ENCODE measurements at places on chromosomes 13 and 19.

GRCh38 chr19:5587071-5587455 is 19.3 kb upstream of the TINCR start:
- H3K36me3 ChIP-seq = peaks cover 69% of the 10 kb centered on the region
- H3K27ac ChIP-seq = peak overlapping the region; percentile 30
- no peak overlapping the region for H3K4me3 ChIP-seq
- peaks cover 9% of the 10 kb centered on the region for H3K4me1 ChIP-seq

DNA sequence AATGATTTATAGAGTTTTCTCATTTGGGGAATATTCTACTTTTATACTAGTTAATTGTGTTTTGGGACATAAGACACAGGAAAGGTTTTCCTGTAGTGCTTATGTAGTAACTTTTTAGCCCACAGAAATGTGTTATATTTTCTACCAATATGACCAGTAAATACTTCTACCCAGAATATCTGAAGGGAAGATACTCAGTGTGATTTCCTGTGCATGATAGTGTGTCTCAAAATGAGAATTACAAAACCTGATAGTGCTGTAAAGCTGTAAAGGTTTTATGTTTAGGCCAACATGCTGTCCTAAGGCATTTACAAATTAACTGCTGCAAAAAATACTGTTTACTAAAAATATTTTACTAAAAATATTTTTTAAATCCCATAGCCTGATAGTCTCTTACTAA is 126.8 kb downstream of the RXFP2 start:
- H3K4me3 ChIP-seq = no peak overlapping the region
- ATAC-seq = no peak
- no peaks in the 10 kb centered on the region for H3K36me3 ChIP-seq
- peaks cover 7% of the 10 kb centered on the region for H3K4me1 ChIP-seq
- H3K27me3 ChIP-seq = no peaks in the 10 kb centered on the region

DNA sequence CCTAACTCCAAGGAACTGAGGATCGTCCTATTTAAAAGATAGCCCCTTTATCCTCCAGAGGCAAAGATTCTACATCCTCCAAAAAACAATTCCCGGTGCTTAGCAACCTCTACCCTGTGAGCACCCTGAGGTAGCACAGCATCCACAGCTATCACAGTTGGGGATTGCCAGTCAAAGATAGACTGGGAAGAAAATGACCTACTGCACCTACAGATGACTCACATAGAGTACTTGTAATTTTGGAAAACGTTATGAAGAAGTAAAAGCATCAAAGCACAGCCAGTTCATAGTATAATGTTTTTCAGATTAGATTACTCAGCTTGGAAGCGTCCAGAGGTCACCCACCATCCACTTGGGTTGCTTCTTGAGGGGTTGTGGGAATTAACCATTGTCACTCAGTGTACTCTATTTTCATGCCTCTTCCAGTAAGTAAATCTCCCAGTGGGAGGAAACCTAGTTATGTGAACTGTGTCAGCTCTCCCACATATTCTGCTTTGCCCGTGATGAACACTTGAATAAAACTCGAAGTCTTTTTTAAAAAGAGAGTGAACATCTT is 8.9 kb upstream of the FAM124A start:
- peaks cover 54% of the 10 kb centered on the region for H3K27me3 ChIP-seq
- H3K4me1 ChIP-seq = no peaks in the 10 kb centered on the region
- H3K27ac ChIP-seq = no peak overlapping the region
- H3K36me3 ChIP-seq = no peaks in the 10 kb centered on the region
- no peak overlapping the region for H3K4me3 ChIP-seq

DNA sequence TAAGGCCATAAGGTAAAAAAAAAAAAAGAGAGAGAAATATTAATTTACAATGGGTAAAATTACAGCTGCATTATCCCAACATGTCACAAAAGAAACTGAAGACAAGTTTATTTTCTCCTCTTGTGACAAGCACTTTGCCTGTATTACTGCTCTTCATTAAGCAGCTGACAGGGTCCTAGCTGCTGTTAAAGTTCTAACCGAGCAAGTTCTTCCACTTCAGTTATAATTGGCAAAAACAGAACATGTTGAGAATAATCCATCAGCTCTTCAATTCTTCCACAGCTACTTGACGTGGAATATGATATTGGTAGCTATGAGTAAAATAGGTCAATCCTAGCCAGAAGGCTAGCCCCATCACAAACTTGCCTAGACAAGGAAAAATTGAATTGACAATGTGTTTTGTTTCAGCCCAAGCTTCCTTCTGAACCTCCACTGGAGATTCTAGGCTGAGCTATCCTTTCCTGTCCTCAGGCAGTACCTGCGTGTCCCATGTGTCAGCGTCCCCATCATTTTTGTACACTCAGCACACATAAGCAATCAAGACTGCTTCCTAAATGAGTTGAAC is 32.2 kb upstream of the DOCK9 start:
- ATAC-seq = no peak
- no peaks in the 10 kb centered on the region for H3K36me3 ChIP-seq
- no peak overlapping the region for H3K4me3 ChIP-seq
- no peak overlapping the region for H3K27ac ChIP-seq
- no peaks in the 10 kb centered on the region for H3K27me3 ChIP-seq
- peaks cover 13% of the 10 kb centered on the region for H3K4me1 ChIP-seq

DNA sequence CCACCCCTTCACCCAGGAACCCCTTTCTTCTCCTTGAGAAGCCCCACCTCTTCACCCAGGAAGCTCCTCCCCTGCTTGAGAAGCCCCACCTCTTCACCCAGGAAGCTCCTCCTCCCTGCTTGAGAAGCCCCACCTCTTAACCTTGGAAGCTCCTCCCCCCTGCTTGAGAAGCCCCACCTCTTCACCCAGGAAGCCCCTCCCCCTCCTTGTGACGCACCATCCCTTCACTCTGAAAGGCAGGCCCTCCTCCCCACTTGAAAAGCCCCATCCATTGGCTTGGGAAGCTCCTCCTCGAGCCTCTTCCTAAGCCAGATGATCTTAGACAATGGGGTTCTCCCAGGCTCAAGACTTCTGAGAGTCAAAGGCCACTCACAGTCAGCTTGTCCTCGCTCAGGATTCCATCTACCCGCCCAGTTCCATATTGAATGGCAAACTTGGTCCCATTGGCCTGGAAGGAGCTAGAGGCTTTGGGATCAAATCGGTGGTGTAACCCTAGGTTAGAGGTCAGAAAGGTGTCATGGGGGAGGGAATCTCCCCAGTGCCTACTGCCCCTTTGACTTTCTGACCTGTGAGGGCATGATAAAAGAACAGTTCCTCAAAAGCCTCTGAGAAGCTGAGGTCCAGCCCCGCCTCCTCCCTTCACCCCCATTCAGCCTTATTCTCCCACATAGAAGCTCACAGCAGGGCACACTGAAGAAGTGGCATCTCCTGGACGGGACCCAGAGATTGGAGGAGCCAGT is 4.0 kb downstream of the NAPSA start:
- peaks cover 54% of the 10 kb centered on the region for H3K36me3 ChIP-seq
- peak overlapping the region; percentile 91 for H3K27ac ChIP-seq
- peaks cover 63% of the 10 kb centered on the region for H3K4me1 ChIP-seq
- peak overlapping the region; percentile 72 for H3K4me3 ChIP-seq

DNA sequence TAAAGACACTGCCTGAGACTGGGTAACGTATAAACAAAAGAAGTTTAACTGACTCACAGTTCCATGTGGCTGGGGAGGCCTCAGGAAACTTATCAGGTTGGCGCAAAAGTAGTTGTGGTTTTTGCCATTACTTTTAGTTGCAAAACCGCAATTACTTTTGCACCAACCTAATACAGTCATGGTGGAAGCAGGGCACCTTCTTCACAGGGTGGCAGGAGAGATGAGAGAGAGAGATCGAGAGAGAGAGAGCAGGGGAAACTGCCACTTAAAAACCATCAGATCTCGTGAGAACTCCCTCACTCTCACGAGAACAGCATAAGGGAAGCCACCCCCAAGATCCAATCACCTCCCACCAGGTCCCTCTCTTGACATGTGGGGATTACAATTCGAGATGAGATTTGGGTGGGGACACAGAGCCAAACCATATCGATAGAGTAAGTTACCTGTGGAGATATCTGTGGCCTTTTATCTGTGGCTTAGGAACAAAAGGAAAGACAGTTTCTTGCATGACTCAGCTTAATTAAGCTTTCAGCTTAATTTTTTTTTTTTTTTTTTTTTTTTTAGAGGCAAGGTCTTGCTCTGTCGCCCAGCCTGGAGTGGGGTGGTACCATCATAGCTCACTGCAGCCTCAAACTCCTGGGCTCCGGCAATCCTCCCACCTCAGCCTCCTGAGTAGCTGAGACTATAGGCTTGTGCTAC is 7.6 kb upstream of the CABP5 start:
- no peak overlapping the region for H3K27ac ChIP-seq
- peaks cover 5% of the 10 kb centered on the region for H3K36me3 ChIP-seq
- no peak for ATAC-seq
- H3K27me3 ChIP-seq = no peaks in the 10 kb centered on the region
- no peak overlapping the region for H3K4me3 ChIP-seq
- H3K4me1 ChIP-seq = no peaks in the 10 kb centered on the region

DNA sequence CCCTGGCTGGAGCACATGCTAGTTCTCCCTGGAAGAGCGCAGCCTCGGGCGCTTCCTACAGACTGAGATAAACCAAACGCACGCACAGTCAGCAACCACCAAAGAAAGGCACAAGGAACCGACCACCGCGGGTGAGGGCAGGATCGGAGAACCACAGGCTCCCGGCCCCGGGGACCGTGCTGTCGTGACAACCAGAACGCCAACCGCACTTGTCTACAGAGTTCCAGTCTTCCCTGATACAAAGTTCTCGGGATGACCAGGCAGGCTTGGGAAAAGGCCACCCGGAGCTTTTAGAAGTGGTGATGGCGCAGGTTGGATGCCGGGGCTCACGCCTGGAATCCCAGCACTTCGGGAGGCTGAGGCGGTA is 33.1 kb upstream of the CACTIN start:
- no peaks in the 10 kb centered on the region for H3K4me1 ChIP-seq
- no peak overlapping the region for H3K4me3 ChIP-seq
- H3K27me3 ChIP-seq = no peaks in the 10 kb centered on the region

- ATAC-seq = no peak
- peaks cover 2% of the 10 kb centered on the region for H3K4me1 ChIP-seq
- H3K4me3 ChIP-seq = no peak overlapping the region
- peaks cover 20% of the 10 kb centered on the region for H3K36me3 ChIP-seq
- no peak overlapping the region for H3K27ac ChIP-seq
These were observed 6.4 kb downstream of the ERCC2 start for GRCh38 chr19:45363861-45364459.

GRCh38 chr19:40217934-40218890 is at the start of gene TTC9B:
TSS of gene TTC9B (minus strand) at chr19:40218384. CDS start at chr19:40218381, 3 bp downstream.
- peaks cover 5% of the 10 kb centered on the region for H3K36me3 ChIP-seq
- no peak within 1 kb of the TSS for H3K4me3 ChIP-seq
- peaks cover 11% of the 10 kb centered on the region for H3K4me1 ChIP-seq
- peak; percentile 23 for ATAC-seq

DNA sequence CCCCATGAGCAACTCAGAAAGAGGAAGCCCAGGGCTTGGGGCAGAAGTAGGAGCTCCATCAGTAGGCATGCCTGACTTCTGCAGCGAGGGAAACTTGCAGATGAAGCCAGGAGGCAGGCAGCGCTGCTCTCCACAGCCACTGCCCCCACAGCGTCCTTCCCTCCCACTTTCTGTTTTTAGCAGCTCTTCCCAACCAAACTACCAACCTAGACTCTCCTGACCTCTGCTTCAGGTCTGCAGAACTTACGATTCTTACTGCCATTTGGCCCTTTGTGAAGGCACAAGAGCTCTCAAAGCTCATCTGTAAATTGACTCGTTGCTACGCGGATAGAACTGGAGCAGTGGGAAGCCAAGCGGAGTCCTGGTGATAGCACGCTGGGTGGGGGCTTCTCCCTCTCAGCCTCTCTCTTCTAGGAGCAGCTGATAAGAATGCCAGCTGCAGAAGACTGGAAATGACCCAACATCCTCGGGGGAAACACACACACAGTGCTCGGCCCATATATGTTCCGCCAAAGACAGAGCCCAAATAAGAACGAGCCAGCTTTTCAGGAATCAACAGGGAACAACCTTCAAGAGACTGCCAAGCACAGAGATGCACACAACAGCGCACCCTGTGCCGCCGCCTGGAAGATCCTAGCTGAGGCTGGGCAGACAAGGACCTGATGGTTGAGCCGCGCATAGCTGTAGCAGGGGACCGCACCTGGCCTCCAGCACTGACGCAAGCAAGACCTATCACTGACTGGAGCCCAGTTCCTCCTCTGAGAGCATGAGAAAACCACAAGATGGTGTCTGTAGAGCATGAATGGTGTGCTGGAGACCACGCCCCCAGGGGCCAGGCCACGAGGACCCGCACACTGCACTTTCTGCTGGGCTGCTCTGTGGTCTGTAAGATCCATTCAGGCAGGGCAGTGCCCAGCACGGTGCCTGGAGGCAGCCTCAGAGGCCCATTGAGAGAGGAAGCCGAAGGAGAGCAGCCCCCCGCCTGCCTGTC is 15.9 kb upstream of the SLC35E1 start:
- ATAC-seq = peak; percentile 63
- H3K36me3 ChIP-seq = peaks cover 19% of the 10 kb centered on the region
- H3K4me1 ChIP-seq = peaks cover 30% of the 10 kb centered on the region
- H3K27me3 ChIP-seq = no peaks in the 10 kb centered on the region
- H3K27ac ChIP-seq = peak overlapping the region; percentile 91
- H3K4me3 ChIP-seq = peak overlapping the region; percentile 89

DNA sequence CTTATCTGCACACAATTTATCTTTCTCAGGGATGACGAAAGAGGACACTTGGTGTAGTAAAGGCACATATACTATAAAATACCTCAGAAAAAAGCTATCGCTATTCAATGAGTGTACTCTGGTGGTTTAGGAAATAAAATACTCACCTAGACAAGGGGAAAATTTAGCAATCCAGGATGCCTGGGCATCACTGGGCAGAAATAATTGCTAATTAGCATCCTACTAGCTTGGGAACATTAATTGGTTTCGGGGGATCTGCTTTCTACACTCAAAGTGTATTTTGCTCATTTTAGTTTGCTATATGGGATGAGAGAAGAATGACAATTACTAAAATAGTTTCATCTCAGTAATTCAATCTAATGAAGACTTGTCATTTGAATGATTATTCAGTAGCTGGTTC is 60.3 kb downstream of the OLFM4 start:
- ATAC-seq = no peak
- no peaks in the 10 kb centered on the region for H3K4me1 ChIP-seq
- no peak overlapping the region for H3K4me3 ChIP-seq
- H3K36me3 ChIP-seq = no peaks in the 10 kb centered on the region
- no peaks in the 10 kb centered on the region for H3K27me3 ChIP-seq

DNA sequence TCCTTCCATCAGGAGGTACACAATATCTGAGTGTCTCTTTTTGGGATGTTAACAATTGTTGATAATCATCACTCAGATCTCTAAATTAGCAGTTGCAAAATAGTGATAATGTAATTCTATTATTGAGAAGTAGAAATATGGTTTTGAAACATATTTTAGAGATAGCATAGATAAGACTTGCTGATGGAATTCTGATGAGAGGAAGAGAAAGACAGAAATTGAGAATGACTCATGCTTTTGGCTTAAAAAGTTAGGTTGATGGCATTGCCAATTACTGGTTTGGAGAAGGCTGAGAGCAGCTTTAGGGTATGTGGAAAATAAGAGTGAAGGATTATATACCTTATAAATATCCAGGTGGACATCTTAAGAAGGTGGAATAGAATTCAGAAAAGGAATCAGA is 106.4 kb upstream of the EDNRB start:
- H3K4me1 ChIP-seq = no peaks in the 10 kb centered on the region
- no peak overlapping the region for H3K4me3 ChIP-seq
- peaks cover 11% of the 10 kb centered on the region for H3K27me3 ChIP-seq
- no peaks in the 10 kb centered on the region for H3K36me3 ChIP-seq
- no peak for ATAC-seq
- H3K27ac ChIP-seq = no peak overlapping the region

All from activated T-helper 17 cell treated with anti-CD3 and anti-CD28 coated beads, Interleukin-2, amount 50 U/mL, for 72 hours (primary cell).